ENCODE measurements at places on chromosomes 12 and 14.

GRCh38 chr12:124493809-124494750 is 73.3 kb downstream of the NCOR2 start:
- no peak for DNase-seq

DNA sequence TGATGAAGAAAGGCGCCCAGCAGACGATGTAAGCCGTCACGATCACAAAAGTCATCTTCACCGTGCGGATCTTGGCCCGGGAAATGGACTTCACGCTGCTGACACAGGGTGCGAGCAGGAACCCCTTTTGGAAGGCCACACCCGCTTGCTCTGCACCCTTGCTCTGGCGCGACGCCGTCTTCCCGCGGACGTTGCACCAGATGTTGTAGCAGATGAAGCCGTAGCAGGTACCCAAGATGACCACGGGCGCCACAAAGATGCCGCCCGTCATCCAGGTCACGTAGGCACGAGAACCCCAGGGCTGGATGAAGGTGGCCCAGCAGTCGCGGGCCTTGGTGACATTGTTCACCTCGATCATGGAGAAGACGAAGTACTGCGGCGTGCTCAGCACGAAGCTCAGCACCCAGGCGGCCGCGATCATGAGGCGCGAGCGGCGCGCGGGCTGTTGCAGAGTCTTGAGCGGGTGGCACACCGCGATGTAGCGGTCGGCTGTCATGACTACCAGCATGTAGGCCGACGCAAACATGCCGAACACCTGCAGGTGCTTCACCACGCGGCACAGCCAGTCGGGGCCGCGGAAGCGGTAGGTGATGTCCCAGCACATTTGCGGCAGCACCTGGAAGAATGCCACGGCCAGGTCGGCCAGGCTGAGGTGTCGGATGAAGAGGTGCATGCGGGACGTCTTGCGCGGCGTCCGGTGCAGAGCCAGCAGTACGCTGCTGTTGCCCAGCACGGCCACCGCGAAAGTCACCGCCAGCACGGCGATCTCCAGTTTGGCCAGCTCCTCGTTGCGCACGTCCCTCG is 890 bp downstream of the AVPR1A start:
- DNase-seq: no peak

GRCh38 chr14:95713596-95714371 is at the start of gene TCL1A:
TCL1A (minus strand) TSS chr14:95714125; CDS start chr14:95714066, 59 bp downstream.
- DNase-seq: no peak

DNA sequence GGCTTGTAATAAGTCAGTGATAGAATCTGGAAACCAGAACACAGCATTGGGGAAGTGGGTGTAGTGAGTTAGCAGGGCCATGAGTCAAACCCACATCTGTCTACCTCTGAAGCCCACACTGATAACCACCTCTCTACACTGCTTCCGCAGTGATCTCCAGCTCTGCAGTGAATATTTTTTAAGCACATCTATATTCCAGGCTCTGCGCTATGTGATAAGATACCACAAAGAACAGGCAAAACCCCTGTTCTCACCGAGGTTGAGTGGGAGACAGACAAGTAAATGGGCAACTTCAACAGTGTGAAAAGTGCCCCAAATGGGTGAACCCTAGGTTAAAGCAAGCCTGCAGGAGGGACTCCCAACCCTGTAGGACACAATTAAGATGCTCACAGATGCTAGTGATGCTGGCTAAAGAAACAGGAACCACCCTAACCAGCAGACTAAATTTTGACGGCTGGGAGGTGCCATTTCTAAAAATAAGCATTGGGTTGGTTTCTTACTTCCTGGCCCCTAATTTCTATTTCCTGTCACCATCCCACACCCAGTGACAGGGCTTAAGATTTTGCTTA is 375.0 kb downstream of the DPF3 start:
- no peak for DNase-seq

GRCh38 chr12:31337952-31338351 is 12.0 kb upstream of the SINHCAF start:
- no peak for DNase-seq

GRCh38 chr12:101795013-101795412 is 35.7 kb downstream of the GNPTAB start:
- DNase-seq: no peak

- DNase-seq: no peak
These were observed 97.2 kb upstream of the SFSWAP start for GRCh38 chr12:131613678-131614077.

- no peak for DNase-seq
These were observed 62.5 kb upstream of the TBX3 start for GRCh38 chr12:114746297-114747011.

DNA sequence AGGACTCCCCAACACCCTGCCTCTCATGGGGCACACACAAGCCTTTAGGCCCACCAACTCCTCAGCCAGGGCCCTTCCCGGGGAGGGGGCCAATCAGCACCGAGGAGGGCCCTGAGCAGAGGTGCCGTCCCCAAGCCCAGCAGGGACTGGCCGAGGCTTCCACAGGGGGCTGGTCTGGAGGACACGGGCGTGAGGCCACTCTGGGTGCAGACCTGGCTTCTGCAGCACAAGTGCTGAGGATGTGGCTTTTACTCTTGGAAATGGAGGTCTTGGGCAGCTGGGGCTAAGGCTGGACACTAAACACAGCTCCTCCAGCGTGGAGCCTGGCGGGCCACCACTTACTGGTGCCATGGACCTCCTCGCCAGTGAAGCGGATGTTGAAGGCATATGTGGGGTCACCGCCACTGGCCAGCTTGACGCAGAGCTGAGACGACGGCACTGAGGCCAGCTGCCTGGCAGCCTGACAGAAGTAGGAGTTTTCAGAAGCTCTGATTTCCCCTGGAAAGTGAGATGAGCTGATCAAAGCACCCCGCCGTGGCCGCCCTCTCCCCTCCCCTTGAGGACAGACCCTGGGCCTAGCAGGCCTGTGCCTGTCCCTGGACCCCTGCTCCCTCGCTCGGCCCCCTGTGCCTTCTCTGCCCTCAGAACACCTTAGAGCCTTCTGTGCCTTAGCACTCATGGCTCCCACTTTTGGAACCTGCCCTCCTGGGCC is 44.0 kb downstream of the TRAFD1 start:
- DNase-seq: no peak

GRCh38 chr12:4435537-4435936 is 10.1 kb downstream of the FGF6 start:
- DNase-seq: no peak

GRCh38 chr14:80850197-80850814 is 91.2 kb downstream of the CEP128 start:
- DNase-seq: peak; percentile 34

GRCh38 chr14:96718407-96718806 is 78.8 kb upstream of the VRK1 start:
- DNase-seq: no peak

GRCh38 chr12:29751676-29752075 is 32.1 kb downstream of the TMTC1 start:
- DNase-seq: no peak

GRCh38 chr14:20522332-20522731 is 17.0 kb downstream of the RNASE10 start:
- DNase-seq: no peak
